ENCODE measurements at places on chromosomes 3 and 15. TPM values are rescaled to one million over a fixed set of nuclear protein-coding genes. Genes with fewer than 3 reads are reported as not detected.
A peak's percentile ranks its signal among the peaks of the same experiment; 100 is the strongest.

GRCh38 chr3:137992592-137992991 is 17.4 kb upstream of the CLDN18 start:
- H3K4me3 ChIP-seq = no peak overlapping the region
- H3K4me1 ChIP-seq = no peaks in the 10 kb centered on the region
- H3K27ac ChIP-seq = no peak overlapping the region
- no peaks in the 10 kb centered on the region for H3K36me3 ChIP-seq
- no peaks in the 10 kb centered on the region for H3K27me3 ChIP-seq
- DNase-seq = no peak

DNA sequence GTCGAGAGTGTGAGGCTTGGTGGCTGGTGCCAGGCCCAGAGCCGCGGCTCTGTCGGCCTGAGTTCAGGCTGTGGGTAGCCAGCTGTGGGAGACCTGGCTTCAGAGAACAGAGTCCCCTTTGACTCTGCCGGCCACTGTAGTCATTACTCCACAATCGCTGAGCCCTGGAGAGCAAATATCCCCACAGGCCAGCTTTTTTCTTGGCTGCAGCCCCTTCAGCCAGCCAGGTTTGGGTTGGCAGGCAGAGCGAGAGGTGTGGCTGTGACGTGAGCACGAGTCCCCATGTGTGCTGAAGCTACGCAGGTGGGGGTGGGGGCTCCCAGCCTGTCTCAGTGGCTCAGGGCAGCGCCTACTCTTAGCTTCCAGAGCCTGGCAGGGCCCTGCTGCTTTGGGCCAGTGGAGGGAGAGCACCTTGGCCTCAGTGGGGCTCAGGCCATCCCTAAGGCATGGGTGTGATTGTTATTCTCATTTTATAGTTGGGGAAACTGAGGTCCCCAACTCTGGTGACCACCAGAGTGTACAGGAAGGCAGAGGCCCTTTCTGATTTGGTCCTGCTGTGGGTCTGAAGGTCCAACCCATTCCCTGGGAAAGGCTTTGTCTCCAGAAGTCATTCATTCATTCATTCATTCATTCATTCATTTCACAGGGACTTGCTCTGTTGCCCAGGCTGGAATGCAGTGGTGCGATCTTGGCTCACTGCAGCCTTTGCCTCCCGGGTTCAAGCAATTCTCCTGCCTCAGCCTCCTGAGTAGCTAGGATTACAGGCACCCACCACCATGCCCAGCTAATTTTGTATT is 45.7 kb upstream of the LCTL start:
- DNase-seq = peak; percentile 87
- no peaks in the 10 kb centered on the region for H3K36me3 ChIP-seq
- H3K27ac ChIP-seq = peak overlapping the region; percentile 48
- H3K4me3 ChIP-seq = no peak overlapping the region
- peaks cover 5% of the 10 kb centered on the region for H3K4me1 ChIP-seq

GRCh38 chr3:114207768-114208167 is 28.9 kb upstream of the DRD3 start:
- H3K27me3 ChIP-seq = no peaks in the 10 kb centered on the region
- no peak overlapping the region for H3K4me3 ChIP-seq
- no peak for DNase-seq
- no peaks in the 10 kb centered on the region for H3K4me1 ChIP-seq

The SEMA5B gene
- total RNA-seq = 0.79 TPM
